ENCODE measurements at places on chromosomes 12 and 14. TPM values are rescaled to one million over a fixed set of nuclear protein-coding genes. Genes with fewer than 3 reads are reported as not detected.

The SCNN1A gene
- 1.3 TPM for total RNA-seq

The HAL gene
- 0.18 TPM for total RNA-seq

The GLT1D1 gene
- not detected for total RNA-seq

The CISTR gene
- total RNA-seq: not detected

The PTMS gene
- total RNA-seq: 47.0 TPM
